AG04449 (cell line): ENCODE measurements at places on chromosomes 7 and 10.
A peak's percentile ranks its signal among the peaks of the same experiment; 100 is the strongest.

DNA sequence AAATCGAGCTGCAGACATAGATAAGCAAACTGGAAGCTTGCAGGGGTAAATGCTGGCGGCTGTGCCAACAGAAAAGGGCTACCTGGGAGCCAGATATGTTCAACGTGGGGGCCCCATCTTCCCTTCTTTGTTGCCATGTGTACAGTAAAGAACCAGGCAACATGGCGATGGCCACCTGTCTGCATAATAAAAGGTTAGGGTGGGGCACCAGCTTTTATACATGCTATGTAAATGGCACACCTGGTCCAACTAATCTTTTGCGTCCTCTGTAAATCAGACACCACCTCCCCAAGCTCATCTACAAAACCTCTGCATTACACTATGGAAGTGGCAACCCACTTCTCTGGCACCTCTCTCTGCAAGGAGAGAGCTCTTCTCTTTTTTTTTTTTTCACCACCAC lies 13.9 kb downstream of the BUD31 start:
- DNase-seq = no peak

DNA sequence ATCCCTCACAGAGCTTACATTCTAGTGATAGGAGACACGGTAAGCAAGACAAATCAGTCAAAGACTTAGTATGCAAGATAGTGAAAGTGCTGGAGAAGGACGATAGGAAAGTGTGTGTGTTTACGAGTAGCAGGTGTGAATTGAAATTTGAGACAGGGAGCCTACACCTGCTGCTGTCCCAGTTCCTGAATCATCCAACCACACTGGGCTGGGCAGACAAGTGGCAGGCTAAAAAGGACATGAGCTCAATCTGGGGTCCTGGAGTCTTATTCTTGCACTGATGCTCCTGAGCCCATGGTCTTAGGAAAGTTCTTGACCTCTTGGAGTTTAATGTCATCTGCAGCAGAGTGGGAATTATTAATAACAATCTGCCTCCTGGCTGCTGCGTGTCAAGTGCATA lies 16.2 kb downstream of the RBP3 start:
- DNase-seq = no peak

DNA sequence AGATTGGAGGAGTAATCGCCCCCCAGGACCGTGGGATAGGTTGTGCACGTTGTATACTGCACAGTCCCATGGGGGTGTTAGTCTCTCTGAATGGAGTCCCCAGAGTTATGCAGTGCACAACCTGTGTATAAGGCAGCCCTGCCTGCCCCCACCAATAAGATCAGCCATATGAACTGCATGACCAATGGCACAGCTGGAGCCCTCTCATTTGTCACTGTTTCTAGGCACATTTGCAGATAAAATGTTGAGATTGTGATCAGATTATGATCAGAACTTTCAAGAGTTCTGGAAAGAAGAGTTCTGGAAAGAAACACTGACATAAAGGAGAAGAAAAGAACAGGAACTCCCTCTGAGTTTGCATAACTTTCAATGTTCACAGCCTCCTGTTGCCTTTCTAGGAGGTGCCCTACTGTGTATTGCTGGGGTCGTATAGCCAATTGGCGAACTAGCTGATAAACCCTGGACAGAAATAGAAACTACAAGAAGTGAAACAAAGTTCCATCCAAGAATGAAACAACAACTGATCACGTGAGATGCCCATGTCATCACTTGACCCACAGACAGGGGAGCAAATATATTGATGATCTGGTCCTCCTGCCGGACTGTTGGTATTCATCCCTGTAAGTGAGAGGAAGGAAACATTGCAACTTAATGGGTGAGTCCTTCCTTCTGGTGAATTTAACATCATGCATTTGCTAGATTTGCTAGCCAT lies 49.6 kb upstream of the TOMM7 start:
- DNase-seq = no peak

GRCh38 chr10:89346405-89347254 lies 18.8 kb downstream of the IFIT3 start:
- DNase-seq = no peak

- DNase-seq = no peak
Measured at GRCh38 chr10:72692994-72693781, 1.2 kb downstream of the MCU start.

GRCh38 chr10:28317760-28318159 lies 14.9 kb upstream of the MPP7 start:
- DNase-seq = no peak

GRCh38 chr10:113326160-113327111 lies 226.4 kb upstream of the HABP2 start:
- peak; percentile 79 for DNase-seq

- DNase-seq = no peak
Measured at GRCh38 chr10:7045891-7046599, 364.8 kb downstream of the SFMBT2 start.

DNA sequence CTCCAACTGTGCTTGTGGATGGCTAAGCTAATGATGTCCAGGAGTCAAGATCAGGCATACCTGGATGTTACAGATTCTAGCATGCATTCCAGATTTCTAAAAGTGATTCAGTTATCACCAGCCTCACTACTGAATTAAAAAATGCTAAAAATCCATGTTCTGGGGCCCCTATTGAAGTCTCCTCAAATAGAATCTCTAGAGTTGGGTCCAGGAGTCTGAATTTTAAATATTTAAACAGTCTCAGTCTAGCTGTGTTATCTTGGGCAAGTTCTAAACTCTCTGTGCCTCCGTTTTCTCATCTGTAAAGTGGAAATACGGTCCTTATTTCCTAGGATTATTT lies 5.0 kb downstream of the ARID5B start:
- DNase-seq = no peak

DNA sequence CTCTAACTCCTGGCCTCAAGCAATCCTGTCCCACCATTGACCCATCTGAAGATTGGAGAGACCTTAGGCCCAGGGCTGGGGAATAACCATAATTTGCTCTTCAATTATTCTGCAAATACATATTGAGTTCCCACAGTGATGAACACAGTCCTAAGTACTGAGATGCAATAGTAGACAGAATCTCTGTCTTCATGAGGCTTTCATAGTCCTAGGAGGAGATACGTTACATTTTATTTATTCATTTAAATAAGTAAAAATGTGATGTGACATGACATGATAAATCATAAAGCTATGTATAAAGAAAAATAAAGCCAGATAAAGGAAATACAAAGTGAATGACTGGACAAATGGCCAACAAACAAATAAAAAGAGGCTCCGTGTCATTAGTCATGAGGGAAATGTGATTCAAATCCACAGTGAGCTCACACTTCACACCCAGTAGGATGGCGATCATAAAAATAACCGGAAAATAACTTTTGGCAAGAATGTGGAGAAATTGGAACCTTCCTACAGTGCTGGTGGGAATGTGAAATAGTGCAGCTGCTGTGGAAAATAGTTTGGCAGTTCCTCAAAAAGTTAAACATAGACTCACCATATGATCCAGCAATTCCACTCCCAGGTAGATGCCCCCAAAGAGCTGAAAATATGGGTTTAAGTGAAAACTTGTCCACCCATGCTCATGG lies 52.1 kb upstream of the JCAD start:
- DNase-seq = peak; percentile 74

- no peak for DNase-seq
Measured at GRCh38 chr10:118953598-118954393, 75.7 kb upstream of the NANOS1 start.

DNA sequence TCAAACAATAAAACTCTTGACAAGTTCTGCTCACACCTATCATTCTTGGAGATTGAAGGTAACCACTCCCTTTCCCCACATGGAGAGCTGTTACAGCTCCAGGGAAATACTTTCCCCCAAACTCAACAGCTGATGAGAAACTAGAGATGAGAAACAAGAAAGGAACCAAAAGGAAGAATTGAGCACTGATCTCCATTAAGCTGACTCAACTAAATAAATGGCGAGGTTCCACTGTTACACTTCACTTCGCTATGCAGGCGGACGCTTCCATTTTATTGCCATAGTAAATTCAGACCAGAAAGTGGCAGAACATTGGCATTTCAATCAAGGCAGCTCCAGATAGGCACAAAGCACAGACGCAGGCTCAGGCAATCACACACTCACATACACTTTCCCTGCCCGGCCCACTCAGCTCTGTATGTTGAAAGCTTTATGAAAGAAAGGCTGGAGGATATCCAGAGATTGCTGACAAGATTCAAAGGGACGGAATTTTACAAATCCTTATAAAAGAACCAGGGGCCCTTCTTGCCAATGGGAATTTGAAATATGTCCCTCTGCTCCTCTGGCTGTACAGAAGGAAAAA lies 11.5 kb upstream of the YAE1 start:
- DNase-seq = peak; percentile 33

- no peak for DNase-seq
Measured at GRCh38 chr7:35991511-35992232, 161.4 kb upstream of the EEPD1 start.

- DNase-seq = no peak
Measured at GRCh38 chr7:27941522-27941921, 201.6 kb downstream of the TAX1BP1 start.

GRCh38 chr10:86663576-86664339 lies 4.6 kb upstream of the LDB3 start:
- DNase-seq = no peak

- DNase-seq = peak; percentile 59
Measured at GRCh38 chr7:134515569-134516468, 11.5 kb upstream of the AKR1B10 start.

DNA sequence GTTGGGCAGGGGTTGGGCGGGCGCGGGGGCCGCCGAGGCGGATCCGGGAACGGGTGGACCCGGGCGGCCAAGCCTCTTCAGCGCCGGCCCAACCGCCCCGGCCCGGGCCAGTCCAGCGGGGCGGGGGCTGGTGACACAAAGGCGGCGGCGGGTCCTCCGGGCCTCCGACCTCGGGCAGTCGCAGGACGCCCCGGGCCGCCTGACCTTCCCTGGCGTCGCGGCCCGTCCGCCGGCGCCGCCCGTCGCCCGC lies 54.2 kb downstream of the METTL2B start:
- no peak for DNase-seq

GRCh38 chr10:4144817-4145216 lies 359.8 kb upstream of the KLF6 start:
- DNase-seq = no peak

DNA sequence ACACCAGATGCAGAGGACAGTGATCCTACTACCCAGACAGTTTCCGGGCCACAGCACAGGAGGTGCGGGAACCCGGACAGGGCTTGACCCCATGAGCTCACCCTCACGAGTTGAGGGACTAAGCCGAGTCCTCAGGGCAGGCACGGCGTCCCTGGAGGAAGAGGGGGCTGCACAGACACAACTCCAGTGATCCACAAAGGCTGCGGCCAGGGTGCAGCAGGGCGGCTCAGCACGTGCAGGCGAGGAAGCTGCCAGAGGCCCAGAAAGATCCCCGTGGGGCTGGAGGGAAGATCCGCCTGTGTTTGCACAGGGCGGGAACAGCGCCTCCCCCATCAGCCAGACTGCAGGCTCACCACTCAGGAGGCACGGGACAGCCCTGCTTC lies 45.9 kb upstream of the TMEM72 start:
- no peak for DNase-seq

GRCh38 chr10:12628964-12629766 lies 279.8 kb downstream of the CAMK1D start:
- DNase-seq = no peak

DNA sequence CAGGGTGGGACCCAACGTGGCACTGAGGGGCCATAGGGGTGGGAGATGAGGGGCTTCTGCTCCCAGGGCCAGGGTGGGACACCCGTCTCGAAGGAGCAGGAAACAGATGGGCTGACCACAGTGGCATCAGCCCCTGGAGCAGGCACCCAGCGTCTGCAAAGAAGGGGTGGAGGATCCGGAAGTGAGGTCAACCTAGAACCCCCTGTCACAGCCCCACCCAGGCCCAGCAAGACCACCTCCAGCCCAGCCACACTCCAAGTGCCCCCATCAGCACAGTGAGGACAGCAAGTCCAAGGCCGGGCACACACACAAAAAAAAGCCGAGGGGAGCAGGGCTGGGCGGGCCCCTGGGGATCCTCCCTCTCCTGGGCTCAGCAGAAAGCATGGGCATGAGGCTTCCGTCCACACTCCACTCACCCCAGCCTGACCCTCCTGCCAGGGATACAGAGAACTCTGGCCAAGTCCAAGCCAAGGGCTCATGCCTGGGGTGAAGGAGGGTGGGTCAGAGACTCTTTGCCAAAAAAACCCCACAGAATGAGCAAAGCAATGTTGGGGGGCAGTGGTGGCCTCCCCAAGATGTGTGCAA lies 111.0 kb downstream of the FOXL3 start:
- DNase-seq = no peak

GRCh38 chr7:21704359-21704758 lies 161.5 kb downstream of the DNAH11 start:
- no peak for DNase-seq

- DNase-seq = no peak
Measured at GRCh38 chr10:70925377-70926225, 37.2 kb upstream of the PCBD1 start.

DNA sequence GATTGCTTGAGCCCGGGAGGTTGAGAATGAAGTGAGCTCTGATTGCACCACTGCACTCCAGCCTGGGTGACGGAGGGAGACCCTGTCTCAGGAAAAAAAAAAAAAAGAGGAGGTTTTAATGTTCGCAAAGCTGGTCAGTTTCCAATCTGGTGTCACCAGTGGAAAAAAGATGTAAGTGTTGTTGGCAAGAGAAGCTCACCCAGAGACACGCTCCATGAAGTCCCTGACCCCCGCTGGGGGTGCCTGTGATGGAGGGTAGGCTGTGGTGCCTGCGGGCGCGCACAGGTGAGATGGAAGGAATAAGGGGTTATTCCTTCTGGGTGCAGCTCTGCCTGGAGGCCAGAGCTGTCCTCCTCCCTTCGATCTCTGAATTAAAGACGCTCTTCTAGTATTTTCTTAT lies 122.7 kb downstream of the CUX1 start:
- no peak for DNase-seq

- no peak for DNase-seq
Measured at GRCh38 chr7:74258639-74259038, 4.4 kb upstream of the RFC2 start.

GRCh38 chr10:126179637-126180036 lies 208.6 kb downstream of the ADAM12 start:
- DNase-seq = no peak

GRCh38 chr7:121797657-121798452 lies 75.1 kb upstream of the PTPRZ1 start:
- DNase-seq = no peak

DNA sequence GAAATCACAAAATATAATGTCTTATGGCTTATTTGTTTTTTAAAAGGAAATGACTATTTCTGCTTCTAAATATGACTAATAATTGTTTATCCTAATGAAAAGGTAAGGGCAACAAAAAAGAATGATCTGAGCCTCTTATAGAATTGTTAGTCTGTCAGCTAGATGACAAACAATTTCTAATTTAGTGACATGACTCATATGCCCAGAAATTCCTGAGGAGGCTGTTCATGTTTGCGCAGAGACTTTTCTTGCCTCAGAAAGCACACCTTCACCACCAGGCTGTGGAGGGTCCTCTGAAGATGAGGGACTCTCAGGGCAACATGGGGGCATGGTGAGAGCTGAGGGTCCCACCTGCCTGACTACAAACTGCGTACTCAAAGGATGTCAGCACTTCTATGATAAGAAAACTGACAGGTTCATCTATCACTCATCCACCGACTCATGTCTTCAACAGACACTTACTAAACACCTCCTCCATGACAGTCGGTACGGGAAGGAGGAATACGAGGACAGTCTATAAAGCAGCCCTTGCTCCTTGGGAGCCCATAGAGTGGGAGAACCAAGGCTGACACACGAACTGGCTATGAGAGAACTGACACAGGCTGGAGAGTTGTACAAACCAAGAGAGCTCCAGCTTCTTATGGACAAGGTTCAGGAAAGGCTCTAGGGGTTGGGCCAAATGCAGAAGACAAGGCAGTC lies 102.0 kb downstream of the PKD1L1 start:
- no peak for DNase-seq
